ENCODE measurements at places on chromosomes 5 and 9.

GRCh38 chr5:108251350-108251749, 130.5 kb downstream of the FBXL17 start:
- no peak for DNase-seq

GRCh38 chr5:45643056-45643455, 53.1 kb downstream of the HCN1 start:
- no peak for DNase-seq

- peak; percentile 93 for DNase-seq
These were observed 76.4 kb downstream of the EHMT1 start for GRCh38 chr9:137694962-137695875.

DNA sequence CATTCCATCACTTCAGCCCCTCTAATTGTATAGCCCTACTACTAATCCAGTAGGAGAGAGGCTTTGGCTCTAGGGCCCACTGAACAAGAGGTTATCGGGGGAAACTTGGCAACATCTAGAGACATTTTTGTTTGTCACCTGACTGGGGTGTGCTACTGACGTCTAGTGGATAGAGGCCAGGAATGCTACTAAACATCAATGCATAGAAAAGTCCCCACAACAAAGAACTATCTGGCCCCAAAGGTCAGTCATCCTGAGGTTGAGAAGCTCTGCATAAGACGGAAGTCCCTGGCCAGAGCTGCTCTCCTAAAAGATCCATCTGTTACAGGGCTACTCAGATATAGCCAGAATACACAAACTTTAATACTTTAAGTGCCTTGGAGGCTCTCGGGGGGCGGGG, 570.6 kb upstream of the KLF4 start:
- no peak for DNase-seq

GRCh38 chr9:121267689-121268597, at the start of gene GSN:
GSN (plus strand) TSS chr9:121268162; CDS start chr9:121301972, 33,810 bp downstream.
- DNase-seq = peak; percentile 82

- no peak for DNase-seq
These were observed 48.9 kb downstream of the SARDH start for GRCh38 chr9:133689151-133689763.

DNA sequence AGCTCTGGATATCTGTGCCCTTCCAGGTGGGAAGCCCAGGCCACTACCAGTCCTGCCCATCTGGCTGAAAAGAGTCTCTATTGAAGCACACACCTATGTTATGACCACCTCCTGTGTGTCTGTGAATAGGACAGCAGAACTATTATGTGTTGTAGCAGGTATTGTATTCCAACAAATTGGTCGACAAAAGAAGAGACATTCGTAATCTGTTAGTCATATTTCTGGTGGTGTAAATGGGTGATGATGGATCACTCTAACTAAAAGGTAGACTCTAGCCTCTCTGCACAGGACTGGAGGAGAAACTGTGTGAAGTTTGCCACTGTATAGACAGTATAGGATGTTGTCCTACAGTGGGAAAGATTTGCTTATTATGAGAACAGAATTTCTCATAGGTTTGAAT, 416.1 kb downstream of the TMEM38B start:
- DNase-seq = no peak

DNA sequence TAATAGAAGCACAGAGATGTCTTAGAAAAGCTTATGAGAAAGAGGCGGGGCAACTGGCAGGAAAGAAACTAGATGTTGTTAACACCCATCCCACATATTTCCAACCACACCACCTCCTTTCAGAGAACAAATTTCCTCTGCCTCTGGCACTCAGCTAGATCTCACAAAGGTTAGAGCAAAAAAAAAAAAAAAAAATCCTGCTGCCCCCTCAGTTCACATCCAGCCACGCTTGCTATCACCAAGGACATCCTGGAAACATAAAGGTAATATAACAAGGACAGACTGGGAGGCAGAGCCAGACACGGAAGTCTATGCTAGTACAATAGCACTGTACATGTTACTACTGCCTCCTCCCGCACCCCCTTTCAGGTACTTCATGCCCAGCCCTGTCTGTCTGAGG, 238.0 kb upstream of the PTGER4 start:
- peak; percentile 44 for DNase-seq

DNA sequence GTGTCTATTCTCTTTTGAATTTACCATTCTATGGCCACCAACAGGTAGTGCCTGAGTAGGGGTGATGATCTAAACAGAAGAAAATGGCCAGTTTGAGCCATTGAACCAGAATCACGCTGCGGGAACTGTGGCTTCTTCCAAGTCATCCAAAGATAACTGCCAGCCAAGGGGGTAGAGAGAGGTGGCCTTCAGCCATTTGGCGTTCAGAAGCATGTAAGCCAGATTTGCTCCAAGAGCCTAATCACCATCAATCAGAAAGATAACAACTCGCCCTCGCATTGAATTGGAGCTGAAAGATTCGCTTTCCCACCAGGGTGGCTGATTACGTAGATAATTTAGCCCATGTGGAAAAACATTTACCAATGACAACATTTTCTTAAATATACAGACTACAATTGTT, 1302.7 kb upstream of the DMAC1 start:
- no peak for DNase-seq

DNA sequence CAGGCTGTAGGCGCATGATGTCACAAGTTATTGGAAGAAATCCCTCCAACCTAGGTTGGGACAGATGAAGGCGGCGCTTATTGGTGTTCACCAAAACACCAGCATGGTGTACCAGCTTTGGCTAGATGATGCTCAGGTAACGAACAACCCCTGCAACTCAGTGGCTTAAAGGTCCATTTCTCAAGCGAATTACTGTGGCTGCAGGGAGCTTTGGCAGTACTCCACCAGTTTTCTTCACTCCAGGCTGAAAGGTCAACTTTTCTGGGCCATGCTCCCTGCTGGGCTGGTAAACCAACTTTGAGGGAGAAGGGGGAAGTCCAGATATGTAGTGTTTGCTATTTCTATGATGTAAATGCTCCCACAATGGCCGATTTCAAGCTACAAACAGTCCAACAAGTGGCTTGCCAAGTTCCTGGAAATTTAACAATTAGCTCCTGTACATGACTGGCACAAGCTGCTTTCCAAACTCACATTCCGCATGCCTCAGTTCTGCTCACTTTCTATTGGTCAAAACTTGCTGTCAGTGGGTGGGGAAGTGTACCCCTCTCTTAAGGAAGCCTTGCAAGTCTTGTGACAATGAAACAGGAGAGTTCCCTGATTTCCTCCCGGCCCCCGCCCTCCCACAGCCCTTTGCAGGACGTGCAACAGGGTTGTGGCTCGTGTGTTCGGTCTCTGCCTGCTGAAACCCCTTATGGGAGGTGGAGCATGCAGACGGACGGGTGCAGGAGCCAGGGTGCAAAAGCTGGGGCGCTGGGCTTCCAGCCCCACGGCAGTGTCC, 588 bp upstream of the ZBED3 start:
- peak; percentile 27 for DNase-seq

- no peak for DNase-seq
These were observed 115.7 kb upstream of the S1PR3 start for GRCh38 chr9:88875400-88876120.

DNA sequence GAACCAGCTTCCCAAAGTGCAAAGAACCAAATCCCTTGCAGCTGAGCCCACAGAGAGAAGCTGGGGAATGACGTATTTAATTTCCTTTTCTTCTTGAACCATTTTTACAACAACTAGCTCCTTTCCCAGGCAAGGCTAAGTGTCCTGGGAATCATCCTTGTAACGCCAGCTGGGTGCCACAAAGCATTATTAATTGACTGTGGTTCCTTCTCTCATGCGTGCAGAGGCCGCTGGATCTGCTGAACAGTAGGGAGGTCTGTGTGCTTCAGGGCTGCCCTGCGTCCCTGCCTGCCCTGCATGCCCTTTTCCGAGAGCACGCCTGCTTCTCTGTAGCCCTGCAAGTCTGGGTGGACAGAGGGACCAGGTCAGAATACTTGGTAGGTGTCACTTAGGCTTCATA, 124.1 kb upstream of the OTULINL start:
- DNase-seq = no peak

- no peak for DNase-seq
These were observed 98.0 kb upstream of the RAPGEF1 start for GRCh38 chr9:131837836-131838235.

- DNase-seq = peak; percentile 64
These were observed 74.8 kb downstream of the ICE1 start for GRCh38 chr5:5497152-5497788.

DNA sequence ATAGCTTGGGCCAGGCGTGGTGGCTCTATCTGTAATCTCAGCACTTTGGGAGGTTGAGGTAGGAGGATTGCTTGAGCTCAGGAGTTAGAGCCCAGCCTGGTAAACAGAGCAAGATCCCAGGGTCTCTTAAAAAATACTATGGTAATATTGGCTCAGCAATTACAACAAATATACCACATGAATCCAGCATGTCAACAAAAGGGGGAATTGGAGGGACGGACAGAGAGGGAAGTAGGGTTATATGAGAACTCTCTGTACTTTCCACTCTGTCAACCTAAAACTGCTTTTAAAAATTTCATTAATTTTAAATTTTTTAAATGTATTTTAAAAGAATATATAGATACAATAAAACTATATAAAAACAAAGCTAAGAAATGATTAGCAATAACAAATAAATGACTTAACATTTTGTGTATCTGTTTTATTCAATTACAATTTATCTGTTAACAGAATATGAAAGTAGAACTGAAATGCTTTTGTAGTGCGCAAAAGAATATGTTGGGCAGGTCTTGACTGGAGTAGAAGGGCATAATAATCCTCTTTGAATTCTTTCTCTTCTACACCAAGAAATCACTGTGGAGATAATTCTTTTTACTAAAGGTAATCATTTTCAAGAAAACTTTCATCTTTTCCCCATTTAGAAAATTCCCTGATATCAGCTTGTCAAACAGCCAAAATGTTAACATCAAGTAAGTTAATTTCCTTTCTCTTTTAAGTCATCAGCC, 12.9 kb upstream of the CDC42SE2 start:
- no peak for DNase-seq

DNA sequence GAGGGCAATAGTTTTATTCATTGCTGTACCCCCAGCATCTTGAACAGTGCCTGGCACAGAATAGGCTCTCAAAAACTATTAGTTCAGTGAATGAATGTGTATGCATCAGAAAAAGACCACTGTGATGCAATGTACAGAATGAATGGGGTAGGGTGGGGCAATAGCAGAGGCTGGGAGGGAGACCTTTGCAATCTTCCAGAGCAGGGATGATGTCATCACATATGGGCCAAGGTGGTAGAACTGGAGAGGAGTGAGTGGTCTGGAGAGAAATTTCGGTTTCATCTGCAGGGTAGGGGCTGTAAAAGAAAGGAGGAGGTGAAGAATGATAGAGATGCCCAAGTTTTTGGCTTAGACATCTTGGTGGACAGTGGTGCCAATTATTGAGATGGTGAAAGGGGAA, 23.4 kb upstream of the ARAP3 start:
- DNase-seq = no peak

GRCh38 chr5:170560938-170561337, 57.1 kb downstream of the KCNIP1 start:
- no peak for DNase-seq

DNA sequence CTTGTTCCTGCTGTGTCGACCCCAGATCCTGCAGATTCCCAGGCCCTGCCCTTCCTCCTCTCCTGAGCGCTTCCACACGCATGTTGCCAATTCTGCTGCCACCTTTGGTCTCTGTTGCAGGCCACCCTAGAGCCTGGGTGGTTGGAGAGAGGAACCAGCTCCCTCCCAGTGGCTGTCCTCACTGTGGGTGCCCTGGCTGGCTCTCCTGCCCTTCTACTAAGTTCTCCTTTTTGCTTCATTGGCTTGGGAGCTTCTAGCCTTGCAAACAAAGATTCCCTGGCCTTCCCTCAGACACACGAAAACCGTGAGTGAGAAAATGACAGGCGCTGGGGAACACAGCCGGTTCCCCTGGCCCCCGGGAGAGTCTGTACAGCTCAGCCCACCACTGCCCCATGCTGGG, 14.2 kb upstream of the NCS1 start:
- DNase-seq = no peak

DNA sequence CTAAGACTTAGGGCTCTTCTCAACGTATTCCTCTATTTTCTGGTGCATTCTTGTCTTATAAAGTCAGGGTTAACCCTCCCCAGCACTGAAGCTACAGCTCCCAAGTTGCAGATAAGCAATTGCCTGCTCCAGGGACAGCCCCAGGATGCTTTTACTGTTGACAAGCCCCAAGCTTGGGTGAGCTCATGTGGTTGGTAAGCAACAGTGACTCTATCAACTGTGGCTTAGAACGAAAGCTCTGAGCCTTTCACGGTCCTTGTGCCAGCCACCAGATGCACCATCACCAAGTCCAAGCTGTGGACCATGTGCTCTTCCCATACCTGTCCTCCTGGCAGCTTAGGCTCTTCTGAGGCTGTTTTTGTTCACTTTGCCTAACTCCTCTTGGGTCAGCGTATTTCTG, 13.5 kb downstream of the ADRB2 start:
- no peak for DNase-seq

DNA sequence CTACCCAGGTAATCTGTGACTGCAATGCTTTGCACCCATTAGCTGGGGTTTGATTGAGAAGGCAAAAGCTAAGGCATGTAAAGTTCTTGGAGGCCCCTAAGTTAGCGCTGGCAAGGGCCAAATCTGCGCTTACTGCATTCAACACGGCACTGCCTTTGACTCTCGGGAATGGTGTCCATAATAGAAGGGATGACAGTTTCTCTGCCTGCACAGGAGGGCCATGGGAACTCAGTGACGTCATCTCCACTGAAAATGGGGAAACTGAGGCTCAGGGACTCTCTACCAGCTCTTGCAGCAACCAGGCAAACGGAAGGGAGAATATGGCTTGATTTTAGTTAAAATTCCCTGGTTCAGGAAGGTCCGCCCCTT, 487 bp downstream of the SPATA24 start:
- DNase-seq = no peak

GRCh38 chr5:57315941-57316340, 142.1 kb downstream of the GPBP1 start:
- DNase-seq = no peak

DNA sequence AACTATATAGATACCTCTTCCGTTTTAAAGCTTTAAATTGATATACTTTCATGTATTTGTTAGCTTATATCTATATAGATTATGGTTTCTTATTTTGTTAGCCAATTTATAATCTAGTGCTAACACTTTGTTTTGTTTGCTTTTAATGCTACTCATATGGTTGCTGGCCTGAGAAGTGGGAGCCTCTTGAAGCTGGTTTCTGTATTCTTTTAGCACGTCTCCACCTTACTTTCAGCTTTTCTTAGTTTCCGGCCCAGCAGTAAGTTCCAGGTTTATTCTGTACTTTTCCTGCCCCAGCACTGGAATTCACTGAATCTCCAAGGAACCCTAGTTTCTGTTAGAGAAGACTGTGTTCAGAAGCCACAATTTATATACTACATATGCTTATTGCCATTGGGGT, 458.9 kb downstream of the PRR16 start:
- DNase-seq = no peak

DNA sequence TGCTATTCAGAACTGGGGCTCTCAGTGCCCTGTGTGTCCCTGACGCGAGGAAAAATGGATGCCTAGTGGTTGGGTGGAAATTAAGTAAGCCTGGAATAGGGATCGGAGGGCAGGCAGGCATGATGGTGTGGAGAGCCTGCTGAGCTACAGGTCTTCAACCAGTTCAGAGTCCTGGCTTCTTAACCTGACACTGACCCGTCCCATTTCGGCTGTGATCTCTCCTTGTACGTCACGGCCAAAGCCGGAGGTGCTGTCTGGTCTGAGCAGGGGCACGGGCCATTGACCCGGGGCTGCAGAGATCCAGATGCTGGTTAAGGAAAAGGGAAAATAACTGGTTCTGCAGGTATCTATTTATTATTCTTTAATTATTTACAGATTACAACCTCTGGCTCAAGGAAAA, 27.9 kb downstream of the RHOBTB3 start:
- peak; percentile 8 for DNase-seq
